SIG-M5 (cell line): ENCODE measurements at places on chromosomes 11 and 22.
A peak's percentile ranks its signal among the peaks of the same experiment; 100 is the strongest.

GRCh38 chr11:113670149-113670830 is 35.8 kb downstream of the TMPRSS5 start:
- DNase-seq = no peak

GRCh38 chr11:19632499-19632834 is 80.2 kb upstream of the NAV2 start:
- DNase-seq = no peak

GRCh38 chr11:104665641-104666040 is 232.6 kb downstream of the CASP12 start:
- DNase-seq = peak; percentile 17

- DNase-seq = no peak
These were observed 48.4 kb upstream of the WNT7B start for GRCh38 chr22:46025225-46025972.

- DNase-seq = no peak
These were observed 251.2 kb downstream of the FAT3 start for GRCh38 chr11:92475819-92476218.

GRCh38 chr22:46323162-46323561 is 12.4 kb upstream of the TRMU start:
- DNase-seq = no peak
